ENCODE measurements at places on chromosomes 16 and 17.

DNA sequence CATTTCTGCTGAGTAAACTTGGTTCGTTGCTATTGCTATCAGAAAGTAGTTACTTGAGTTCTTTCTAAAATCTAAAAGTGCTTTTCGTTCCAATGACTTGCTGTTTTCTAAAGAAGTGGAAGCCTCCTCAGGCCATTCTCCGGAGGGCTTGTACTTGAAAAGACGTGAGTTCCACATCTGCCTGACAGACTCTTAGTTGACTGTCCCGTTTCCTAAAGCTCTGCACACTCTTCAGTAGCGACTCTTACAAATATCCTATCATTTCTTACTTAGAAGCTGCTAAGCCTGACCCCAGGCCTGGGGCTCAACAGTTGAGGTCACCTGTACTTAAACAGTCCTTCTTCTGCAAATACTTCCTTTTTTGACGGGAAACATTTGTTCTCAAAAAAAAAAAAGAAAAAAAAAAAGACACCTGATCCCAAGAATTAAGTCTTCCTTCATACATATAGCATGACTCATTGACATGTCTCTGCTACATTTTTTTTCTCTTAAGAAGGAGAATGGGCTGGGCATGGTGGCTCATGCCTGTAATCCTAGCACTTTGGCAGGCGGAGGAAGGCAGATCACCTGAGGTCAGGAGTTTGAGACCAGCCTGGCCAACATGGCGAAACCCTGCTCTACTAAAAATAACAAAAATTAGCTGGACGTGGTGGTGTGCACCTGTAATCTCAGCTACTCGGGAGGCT is 61.5 kb downstream of the DHRS7C start:
- DNase-seq = no peak

GRCh38 chr16:85761861-85762260 is 11.0 kb upstream of the C16orf74 start:
- no peak for DNase-seq

- no peak for DNase-seq
Observed at GRCh38 chr17:4703330-4703691, 626 bp downstream of the PELP1 start.

DNA sequence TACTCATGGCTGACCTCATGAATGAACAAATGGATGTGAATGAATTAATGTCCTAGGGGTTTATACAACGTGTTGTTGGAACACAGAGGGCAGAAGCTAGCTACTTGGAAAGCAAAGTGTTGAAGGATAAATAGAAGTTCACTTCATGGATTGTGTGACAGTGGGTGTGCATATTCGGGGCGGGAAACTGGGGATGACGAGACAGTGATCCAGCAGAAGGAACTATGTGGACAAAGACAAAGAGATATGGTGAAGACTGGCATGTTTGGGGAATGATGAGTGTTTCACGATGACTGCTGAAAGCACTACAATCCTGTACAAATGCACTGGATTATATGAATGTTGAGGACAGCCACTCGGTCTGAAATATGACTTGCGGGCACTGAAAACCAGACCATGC is 250.5 kb upstream of the C16orf82 start:
- no peak for DNase-seq

DNA sequence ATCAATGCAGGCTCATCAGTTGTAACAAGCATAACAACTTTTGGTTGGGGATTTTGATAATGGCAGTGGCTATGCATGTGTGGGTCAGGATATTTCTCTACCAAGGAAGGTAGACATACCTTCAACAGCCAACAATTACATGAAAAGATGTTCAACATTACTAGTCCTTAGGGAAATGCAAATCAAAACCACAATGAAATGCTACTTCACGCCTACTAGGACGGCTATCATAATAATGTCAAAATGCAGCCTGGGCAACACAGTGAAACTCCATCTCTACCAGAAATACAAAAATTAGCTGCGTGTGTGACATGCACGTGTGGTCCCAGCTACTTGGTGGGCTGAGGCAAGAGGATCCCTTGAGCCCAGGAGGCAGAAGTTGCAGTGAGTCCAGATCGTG is 7.3 kb upstream of the SLC5A10 start:
- no peak for DNase-seq

DNA sequence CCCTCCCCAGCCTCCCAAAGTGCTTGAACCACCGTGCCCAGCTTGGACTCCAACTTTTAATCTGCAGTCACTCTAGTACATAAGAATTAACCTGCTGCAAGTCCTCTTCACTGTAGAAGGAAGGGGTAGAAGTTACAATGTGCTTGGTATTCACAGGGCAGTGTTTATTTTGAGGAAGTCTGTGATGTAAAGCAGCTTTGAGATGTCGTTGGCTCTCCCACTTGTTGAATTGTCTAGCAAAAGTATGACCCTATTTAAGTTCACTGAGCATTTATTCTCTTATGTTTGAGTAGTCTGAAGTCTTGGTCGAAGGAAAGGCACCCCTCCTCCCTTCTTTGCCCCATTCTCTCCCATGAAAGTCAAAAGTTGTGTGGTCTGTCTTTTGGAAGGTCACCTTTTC is 28.2 kb downstream of the SF3B3 start:
- DNase-seq = no peak

DNA sequence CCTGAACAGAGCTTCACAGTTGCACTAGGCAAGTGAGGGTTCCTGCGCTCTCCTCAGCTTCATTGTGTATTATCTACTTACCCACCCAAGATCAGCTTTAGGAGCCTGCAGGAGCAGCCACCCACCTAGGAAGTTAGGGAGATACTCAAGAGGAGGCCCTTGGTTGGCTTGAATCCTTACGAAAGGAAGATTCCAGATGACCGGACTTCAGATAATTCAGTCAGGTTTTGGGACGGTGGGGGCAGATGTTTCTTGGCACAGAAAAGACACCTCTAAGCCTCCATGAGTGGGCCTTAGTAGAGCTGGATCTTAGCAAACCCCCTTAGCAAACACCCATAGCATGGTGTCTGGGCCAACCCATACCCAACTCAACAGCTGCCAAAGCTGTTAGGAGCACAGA is 2.4 kb upstream of the CBFB start:
- no peak for DNase-seq

DNA sequence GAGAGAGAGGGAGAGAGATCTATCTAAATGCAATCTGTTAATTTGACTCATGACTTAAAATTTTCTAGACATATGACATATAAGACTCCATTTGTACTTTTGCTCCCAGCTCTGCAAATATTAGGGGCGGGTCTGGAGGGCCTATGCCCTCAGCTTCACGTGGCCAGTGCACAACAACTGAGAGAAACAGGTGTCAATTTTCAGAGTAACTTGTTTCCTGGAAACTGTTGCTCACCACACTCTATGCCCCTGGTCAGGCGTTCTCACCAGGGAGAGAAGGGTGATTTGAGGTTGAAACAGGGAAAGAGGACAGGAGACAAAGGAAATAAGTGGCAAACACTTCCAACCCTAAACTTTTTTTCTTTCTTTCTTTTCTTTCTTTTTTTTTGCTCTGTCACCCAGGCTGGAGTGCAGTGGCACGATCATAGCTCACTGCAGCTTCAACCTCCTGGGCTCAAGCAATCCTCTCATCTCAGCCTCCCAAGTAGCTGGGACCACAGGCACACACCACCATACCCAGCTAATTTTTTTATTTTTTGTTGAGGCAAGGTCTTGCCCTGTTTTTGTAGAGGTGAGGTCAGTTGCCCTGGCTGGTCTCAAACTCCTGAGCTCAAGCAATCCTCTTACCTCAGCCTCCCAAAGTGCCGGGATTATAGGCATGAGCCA is 270.0 kb downstream of the SLC39A11 start:
- DNase-seq = no peak

DNA sequence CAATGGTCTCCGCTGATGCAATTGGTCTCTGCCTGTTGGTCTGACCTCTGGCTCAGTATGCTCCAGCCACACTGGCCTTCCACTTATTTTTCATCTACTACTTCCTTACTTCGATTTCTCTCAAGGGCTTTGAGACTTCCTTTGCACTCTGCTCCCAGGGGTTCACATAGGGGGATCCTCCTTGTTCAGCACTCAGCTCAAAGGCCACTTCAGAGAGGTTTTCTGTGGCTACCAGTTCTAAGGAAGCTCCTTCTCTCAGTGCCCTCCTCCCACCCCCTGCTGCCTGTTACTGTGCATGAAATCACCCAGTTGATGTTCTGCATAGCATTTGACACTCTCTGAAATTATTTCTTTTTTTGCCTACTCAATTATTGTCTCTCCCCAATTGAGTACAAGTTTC is 476.4 kb downstream of the HS3ST3B1 start:
- no peak for DNase-seq

GRCh38 chr16:23838485-23839142 is 2.8 kb downstream of the PRKCB start:
- no peak for DNase-seq

- no peak for DNase-seq
Observed at GRCh38 chr16:754656-755055, 5.9 kb upstream of the MSLN start.

DNA sequence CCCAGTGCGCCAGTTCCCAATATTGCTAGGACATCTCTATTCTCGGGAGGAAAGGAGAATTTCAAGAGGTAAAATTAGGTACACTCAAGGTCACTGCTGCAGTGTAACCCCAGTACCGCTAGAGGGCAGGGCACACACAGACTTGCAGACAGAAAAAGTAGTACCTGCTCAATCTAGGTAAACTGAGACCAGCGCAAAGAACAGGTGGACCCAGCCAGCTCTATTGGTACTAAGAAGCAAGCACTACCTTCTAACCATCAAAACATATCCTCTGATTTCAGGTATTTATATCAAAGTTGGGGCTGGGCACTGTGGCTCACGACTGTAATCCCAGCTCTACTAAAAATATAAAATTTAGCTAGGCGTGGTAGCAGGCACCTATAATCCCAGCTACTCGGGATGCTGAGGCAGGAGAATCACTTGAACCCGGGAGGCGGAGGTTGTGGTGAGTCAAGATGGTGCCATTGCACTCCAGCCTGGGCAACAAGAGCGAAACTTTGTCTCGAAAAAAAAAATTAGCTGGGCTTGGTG is 3.6 kb upstream of the WDR81 start:
- peak; percentile 29 for DNase-seq

- no peak for DNase-seq
Observed at GRCh38 chr17:16027708-16028584, 28.3 kb downstream of the TTC19 start.

DNA sequence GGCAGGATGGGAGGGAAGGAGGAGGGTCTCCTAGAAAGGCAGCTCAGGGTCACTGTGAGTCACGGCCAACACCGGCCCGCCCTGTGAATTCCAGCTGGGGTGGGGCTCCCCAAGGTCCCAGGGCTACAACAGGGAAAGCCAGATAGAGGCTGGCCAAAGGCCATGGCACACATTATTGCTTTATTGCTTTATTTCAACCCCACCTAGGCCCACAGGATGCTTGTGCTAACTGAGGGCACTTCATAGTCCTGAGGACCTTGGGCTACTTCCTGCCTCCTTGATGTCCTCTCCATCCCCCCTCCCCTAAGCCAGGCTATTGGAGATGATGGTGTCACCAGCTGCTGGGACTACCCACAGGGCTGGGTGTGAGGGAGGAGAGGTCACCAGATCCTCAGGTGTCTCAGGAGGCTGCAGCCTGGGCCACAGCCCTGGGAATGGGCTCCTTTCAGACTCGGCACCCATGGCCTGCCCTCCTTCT is 26.1 kb downstream of the LRRC75A start:
- no peak for DNase-seq

GRCh38 chr17:47778184-47778635 is 43.4 kb downstream of the OSBPL7 start:
- DNase-seq = no peak

DNA sequence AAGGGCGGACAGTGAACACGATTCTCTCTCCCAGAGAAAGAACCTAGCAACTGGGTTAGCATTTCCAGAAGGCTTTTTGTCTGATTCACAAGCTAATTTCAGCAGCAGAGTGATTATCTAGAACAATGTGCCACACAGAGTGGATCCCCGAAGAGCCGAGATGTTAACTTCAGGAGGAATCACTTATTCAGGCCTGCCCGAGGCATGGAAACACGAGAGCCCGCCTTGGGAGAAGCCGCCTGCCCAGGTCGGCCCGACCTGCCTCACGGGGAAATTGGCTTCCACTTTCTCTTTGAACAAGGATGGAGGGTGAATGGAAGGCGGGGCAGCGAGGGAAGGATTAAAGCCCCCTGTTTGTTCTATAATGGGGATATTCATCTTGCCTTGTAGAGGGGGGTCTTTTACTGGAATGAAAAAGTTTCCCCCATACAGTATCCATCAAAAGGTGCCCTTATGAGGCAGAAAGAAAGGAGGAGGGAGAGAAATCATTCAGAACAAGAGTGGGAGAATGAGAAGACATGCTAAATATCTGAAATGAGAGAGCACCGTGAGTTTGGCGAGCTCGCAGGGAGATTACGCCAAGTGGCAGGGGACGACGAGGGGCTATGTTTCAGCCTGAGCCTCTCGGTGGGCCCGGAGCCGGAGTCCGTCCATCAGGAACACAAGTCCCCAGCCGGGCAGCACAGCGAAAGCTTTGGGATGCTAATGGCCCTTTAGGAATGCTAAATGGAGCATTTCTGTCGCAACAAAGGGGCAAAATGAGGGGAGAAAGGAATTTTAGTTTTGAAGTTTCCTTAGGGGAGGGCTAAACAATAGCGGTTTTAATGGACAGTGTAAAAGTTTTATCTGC is 33.0 kb downstream of the NTN1 start:
- no peak for DNase-seq

DNA sequence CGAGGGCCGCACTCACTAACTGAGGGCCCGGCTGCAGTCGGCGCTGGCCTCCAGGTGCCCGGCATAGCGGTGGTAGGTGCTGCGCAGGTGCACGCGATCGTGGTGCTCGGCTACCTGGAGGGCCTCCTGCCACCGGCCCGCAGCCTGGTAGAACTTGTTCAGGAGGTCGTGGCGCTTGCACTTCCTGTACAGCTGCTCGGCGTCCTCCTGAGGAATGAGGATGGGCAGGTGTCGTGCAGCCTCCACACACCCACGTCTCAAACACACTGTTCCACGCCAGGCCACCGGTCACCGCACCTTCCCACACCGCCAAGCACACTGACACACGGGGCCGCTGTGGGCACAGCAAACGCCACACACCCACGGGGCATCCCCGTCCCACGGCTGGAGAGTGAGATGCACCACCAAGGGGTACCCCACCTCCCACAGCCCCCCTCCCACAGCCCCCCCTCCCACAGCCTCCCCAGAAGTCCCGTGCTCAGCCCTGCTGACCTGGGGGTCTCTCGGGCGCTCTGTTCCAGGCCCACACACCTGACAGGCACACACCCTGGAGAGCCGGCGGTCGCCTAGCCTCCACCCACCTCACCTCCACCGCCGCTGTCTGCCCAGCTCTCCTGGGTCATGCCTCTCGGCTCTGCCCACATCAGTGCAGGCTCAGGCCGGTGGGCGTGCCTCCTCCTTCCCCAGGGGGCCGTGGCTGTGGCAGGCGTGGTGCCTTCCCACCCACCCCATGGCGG is 7.4 kb upstream of the TMEM204 start:
- no peak for DNase-seq

DNA sequence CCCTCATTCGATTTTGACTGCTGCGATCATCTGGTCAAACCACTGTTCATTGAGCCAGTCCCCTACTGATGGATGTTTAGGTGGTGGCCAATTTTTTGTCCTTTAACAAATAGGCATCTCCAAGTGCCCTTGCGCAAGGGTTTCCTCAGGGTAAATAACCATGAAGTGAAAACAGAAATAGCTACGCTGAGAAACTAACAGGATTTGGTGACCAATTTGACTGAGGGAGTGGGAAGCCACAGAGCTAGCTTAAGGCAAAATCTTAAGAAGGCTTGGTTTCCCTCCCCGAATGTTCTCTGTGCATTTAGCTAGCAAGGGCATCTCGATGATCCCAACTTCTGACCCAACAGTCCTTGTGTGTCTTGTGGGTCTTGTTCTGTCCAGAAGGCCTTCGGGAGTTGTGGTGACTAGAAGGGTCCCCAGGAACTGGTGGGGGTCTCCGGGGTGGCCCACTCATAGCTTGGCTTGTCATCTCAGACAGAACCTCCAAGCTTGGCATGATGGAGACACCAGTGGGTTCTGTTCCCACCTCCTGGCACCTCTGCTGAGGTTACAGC is 117.2 kb downstream of the SOCS1 start:
- DNase-seq = no peak
